ENCODE measurements at places on chromosomes 5 and 9.

GRCh38 chr5:171316258-171317121, 7.4 kb downstream of the TLX3 start:
- no peak for DNase-seq

- DNase-seq, result no peak
Measured at GRCh38 chr5:120499876-120500563, 35.9 kb downstream of the PRR16 start.

GRCh38 chr5:71982717-71983395, 124.4 kb upstream of the MAP1B start:
- no peak for DNase-seq

DNA sequence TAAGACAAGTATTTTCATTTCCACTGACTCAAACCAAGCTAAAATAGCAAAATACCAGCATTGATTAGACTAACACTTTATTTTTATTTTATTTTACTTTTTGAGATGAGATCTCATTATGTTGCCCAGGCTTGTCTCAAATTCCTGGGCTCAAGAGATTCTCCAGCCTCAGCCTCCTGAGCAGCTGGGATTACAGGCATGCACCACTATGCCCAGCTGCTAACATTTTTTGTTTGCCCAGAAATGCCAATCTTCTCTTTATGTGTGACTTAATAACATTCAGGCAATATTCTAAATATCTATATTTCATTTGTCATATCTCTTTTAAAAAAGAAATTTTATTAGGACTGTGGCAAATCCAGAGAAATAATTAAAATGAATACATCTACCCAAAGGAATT, 55.0 kb downstream of the OXCT1 start:
- no peak for DNase-seq

DNA sequence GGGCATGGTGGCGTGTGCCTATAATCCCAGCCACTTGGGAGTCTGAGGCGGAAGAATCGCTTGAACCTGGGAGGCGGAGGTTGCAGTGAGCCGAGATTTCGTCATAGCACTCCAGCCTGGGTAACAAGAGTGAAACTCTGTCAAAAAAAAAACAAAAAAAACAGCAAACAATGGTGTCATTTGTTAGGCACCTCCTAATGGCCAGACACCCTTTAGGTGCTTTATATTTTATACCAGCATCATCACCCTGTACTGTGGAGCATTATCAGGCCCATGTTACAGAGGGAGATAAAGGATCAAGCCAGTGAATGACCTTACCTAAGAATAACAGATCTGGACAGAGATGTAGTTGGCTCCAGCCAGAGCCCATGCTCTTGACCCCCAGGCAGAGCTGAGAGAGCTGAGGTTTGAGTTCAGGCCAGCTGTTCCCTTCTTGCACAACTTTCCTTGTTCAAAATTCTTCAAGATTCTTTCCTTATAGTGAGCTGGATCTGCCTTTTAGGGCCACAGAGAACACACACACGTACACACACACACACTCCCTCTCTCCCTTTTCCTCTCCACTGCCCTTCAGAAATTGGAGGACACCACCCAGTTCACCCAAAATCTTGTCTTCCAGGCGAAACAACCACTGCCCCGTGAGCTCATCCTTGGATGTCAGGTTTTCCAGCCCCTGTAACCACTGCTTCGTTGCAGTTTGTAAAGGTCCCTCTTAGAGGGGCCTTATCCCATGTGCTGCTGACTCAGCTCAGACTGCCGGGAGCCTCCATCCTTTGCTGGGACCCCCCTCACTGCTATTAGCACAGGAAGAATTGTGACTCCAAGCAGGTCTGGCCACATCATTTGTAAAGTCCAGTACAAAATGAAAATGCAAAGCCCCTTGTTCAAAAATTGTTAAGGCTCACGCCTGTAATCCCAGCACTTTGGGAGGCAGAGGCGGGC, 10.4 kb upstream of the PTGES start:
- DNase-seq, result no peak

GRCh38 chr9:38038307-38039089, 30.5 kb downstream of the SHB start:
- DNase-seq, result no peak

DNA sequence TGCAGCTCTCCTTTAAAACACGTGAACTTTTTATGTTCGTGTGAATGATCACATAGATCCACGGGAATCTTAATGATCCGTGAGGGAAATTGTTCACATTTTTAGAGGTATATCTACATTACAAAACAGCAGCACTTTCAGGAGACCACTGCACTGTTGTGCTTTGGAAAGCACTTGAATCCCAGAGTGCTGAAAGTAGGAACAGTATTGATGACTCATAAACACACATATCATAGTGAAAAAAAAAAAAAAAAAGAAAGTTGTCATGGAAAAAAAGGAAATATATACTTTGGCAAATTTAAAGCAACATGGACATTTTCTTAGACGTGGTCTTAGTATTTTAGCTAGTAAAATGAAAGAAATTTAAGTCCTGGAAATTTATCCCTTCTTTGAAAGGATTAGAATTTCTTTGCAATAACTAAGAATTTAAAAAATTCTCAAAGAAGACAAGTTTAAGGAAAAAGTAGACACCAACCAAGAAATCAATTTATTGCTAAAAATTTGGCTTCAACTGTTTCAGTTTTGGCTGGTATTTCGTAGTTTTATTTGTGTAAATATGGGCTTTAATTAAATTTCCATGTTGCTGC, 55.4 kb downstream of the ADGRV1 start:
- DNase-seq, result no peak

DNA sequence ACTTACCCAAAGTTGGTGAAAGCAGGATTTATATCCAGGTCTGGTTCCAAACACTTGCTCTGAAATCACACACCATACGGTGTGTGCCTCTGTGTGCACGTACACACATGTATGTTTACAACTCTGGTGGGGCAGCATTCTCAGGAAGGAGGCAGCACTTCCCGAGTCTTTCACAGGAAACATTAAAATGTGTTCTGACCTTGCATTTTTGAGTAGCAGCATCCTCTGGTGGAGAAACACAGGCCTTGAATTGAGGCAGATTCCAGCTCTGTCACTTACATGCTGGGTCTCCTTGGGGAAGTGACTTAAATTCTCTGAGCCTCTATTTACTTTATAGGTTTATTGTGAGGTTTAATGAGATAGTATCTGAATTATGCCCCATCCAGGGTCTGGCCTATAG, 126.4 kb downstream of the RGS3 start:
- DNase-seq, result no peak

GRCh38 chr9:31520301-31521085, 864.0 kb upstream of the ACO1 start:
- no peak for DNase-seq

- no peak for DNase-seq
Measured at GRCh38 chr5:145778144-145778900, 56.8 kb downstream of the PRELID2 start.

DNA sequence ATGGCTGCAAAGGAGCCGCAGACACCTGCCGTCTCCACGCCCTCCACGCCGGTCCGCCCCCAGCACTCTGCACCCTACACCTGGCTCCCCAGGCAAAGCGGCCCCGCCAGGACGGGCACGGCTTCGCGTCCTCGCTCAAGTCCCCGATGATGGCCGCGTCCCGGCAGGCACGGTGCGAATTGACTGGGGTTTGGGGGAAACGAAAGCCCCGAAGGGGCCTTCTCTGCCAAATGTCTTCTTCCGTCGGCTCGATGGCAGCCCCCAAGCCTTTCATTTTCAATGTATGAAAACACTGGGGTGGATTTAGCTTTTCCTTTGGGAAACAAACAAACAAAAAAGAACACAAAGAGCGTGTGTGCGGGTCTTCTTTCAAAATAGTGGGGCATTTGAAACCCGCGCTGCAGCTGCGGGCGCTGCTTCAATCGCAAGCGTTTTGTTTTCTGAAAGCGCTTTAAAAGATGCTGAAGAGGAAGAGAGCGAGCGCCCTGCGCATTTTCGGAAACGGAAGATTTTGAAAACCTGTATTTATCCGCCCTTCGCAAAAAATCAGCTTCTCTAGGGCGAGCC, 160.0 kb downstream of the RMI1 start:
- no peak for DNase-seq

DNA sequence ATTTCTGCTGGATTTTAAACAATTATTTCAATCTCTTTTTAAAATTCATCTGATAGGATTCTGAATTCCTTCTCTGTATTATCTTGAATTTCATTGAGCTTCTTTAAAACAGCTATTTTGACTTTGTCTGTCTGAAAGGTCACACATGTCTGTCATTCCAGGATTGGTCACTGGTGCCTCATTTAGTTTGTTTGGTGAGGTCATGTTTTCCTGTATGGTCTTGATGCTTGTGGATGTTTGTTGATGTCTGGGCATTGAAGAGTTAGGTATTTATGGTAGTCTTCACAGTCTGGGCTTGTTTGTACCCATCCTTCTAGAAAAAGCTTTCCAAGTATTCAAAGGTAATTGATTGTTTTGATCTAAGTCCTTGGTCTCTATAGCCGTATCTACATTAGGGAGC, 39.1 kb downstream of the DENND4C start:
- no peak for DNase-seq

GRCh38 chr9:107273634-107274033, 9.4 kb upstream of the RAD23B start:
- no peak for DNase-seq

- DNase-seq, result no peak
Measured at GRCh38 chr9:105678163-105678562, 15.9 kb downstream of the TAL2 start.

DNA sequence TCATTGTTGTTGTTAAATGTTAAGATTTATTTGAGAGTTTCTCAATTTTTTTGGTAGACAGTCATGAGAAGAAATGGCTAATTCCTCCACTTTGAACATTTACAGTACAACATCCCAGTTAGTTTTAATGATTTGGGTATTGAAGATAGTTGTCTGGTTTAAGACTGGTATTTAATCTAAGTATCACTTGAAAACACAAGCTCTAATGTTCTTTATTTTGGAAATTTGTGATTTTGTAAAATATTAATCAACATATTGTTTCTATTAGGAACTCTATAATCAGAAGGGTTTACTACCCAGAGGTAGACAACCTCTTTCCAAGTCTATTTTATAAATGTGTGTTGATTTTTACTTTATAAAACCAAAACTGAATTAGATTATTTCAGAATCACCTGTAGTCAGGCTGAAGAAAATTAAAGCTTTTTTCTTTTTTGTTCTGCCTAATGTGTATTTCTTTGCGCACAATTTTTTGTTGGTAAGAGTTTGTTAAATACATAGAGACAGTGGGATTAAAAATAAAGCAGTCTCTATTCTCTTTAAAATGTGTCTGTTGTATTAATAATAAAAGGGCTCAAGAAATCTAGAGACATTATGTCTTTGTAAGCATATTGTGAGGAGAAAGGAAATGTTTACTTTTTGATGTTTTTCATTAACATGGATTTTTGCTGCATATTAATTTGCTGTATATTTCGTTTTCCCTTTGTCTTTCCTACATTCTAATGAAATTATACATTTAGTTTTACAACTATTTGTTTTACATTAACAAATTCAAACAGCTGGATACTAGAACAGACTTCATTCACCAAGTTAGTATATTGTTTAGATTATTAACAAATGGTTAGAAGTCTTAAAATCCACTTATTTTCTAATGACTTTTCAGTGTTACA, 3.9 kb upstream of the PURA start:
- DNase-seq, result no peak

GRCh38 chr5:38069360-38069759, 189.0 kb upstream of the EGFLAM start:
- no peak for DNase-seq

DNA sequence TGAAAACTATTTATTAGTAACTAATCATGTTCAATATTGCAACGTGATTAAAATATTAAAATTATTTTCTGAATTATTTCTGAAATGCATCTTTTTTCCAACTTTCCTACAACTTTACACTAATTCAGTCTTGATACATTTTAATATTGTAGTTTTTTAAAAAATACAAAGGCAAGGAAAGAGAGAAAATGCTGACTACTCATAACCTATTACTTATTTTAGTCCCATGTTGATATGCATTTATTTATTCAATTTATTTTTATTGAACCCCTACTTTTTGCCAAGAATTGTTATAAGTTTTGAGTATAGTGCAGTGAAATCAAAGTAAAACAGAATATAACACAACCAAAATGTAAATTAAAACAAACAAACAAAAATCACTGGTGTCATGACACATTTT, 978.2 kb downstream of the CDH9 start:
- no peak for DNase-seq
